ENCODE measurements at places on chromosomes 1 and 21.

DNA sequence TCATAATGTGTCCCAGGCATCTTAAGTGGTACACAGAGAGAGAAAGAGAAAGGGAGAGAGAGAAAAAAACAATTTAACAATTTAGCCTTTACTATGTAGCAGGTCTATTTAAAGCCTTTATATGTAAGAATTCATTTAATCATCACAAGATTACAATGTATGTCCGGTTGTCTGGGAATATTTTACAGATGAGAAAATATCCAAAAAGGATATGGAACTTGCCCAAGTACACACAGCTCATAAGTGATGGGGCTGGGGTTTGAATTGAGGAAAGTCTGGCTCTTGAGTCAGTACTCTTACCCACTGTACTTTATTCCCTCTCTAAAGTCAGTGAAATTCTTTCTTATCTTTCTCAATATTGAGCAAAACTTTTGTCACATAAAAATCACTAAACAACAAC is 104.6 kb downstream of the LYPLAL1 start:
- no peak for DNase-seq

DNA sequence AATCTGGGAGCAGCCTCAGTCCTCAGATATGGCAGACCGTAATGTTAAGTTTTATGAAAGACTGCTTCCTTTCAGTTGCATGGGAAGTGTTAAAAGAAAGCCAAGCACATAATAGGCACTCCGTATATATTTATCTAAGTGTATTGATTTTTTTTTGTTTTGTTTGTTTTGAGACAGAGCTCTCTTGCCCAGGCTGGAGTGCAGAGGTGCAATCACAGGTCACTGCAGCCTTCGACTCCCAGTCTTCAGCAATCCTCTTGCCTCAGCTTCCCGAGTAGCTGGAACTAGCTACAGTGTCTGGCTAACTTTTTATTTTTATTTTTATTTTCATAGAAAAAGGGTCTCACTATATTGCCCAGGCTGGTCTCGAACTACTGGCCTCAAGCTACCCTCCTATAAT is 341.8 kb downstream of the USH2A start:
- DNase-seq, result no peak

DNA sequence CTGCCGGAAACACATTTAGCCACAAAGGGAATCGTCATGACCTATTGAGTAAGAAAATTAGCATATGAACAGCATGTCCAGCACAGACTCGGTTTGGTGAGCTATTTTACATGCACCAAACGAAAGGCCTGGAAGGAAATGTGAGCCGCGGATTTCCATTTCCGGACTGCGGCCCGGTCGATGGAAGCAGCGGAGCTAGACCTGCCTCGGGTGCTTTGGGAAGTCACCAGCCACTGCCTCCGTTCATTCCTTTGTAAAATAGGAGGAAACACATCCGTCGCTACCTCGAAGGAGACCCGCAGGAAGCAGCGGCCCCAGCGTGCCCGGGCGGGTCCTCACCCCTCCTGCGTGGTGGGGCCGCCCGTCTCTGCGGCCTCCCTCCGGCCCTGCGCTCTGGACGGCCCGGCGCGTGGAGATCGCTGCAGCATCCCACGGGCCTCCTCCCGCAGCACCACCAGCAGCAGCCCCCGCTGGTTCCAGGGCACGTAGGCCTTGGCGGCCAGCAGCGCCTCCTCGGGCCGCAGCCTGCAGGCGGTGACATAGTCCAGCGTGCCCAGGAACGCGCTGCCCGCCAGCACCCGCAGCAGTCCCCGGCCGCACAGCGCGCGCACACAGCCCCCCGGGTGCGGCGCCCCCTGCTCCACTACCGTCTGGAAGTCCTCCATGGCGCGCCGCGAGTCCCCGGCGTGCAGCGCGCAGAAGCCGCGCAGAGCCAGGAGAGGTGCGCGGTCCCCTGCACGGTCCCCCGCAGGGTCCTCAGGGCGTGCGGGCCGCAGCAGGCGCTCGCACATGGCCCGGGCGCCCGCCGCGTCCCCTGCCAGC is 12.1 kb downstream of the TTC34 start:
- DNase-seq, result no peak

GRCh38 chr1:32351399-32352238 is 10.7 kb downstream of the FAM229A start:
- peak; percentile 96 for DNase-seq

GRCh38 chr1:150066838-150067183 is 765 bp upstream of the VPS45 start:
- DNase-seq, result peak; percentile 85

DNA sequence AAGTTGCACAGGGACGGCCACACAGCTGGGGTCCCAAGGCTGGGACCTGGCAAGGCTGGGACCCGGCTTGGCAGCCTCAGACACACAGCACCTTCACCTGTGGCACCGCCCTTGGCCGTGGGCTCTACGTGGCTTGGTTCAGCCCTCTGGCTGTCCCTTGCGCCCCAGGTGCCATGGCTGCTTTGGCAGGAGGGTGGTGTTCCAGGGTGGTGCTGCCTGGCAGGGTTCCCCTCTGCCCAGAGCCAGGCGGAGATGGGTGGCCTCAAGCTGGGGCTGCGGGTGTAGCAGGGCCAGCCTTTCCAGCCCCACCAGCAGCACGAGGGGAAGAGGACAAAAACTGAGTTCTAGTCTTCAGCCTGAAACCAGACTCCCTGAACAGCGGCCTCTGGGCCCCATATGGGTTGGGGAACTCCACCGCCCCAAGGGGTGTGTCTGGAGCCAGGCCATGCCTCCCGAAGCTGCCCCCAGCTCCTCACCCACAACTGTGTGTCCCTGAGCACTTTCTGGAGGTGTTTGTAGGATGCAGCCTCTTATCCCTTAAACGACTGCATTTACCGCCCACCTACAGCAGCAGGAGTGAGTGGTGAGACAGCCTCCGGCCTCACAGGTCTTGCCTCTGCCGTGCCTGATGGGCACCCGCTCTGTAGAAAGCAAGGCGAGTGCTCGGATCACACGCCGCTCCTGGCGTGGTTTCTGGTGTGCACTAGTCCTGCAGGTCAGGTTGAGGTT is 92.3 kb downstream of the PDE9A start:
- no peak for DNase-seq

GRCh38 chr1:19650416-19651140 is 6.5 kb downstream of the NBL1 start:
- no peak for DNase-seq

DNA sequence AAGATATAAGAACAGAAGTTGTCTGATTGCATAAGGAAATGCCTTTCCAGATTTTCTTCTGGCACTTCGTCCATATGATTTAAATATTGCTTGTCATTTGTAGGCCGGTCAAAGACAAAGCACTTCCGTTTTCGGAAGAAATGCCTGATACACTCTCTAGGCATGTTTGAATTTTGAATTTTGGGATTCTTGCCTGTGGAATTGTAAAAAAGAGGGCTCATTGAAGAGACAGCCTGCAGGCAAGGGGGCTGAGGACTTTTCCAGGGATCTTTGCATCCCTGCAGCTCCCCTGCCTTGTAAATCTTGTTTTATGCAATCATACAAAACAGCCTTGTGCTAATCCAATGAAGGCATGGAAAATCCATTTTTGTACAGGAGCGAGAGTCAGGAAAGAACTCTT is 7.4 kb downstream of the GBP4 start:
- no peak for DNase-seq

DNA sequence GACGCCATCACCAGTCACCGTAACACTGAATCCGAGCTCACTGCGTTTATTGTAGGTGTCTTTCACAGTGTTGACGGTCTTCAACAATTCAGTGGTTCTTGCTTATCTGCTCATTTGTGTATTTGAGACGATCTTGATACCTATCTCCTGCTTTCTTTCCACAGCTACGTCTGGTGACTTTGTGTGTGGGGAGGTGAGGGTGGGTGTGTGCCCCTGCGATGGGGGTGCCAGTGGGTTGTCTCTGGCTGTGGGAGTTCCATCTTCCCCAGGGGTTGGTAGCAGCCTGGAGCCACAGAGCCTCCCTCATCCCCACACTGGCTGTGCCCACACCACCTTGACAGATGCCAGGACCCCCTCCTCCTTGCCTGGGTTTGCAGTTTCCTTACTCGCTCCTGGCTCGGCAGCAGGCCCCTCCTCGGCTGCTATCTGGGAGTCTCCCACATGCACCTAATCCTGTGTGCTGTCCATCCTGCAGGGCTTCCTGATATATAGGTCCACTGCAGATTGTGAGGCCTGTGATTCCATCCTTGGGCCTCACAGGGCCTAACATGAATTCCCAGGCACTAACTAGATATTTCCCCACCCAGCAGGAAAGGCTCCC is 6.3 kb upstream of the PARP1 start:
- no peak for DNase-seq

DNA sequence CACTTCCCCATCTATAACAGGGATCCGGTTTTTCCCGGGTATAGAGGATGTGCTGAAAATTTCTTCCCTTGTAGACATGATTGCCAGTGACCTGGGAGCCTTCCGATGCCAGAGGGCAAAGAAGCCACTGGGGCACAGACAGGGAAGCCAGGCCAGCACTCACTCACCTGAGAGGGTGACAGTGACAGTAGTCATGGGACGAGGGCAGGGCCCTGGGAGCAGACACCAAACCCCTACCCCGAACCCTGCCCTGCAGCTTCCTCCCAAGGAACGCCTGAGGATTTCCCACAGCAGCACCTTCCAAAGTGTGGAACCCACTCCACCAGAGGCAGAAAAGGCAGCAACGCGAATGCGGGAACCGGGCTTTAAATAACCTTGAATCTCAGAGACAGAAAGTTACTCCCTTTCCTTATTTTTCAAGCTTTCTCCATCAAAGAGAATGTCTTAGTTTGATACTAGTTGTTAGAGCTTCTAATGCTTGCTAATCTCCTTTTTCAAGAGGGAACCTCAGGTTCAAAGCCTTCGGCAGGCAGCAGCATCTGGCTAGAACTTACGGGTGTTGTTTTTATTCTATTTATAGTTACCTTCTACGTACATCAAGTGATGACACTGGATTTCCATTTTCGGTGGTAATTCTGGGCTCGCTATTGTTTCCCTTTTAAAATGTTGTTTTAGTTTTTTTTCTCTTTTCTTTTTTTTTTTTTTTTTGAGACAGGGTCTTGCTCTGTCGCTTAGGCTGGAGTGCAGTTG is 2.8 kb downstream of the DDOST start:
- DNase-seq, result no peak

GRCh38 chr1:220552672-220553260 is 24.8 kb downstream of the MARK1 start:
- DNase-seq, result no peak

DNA sequence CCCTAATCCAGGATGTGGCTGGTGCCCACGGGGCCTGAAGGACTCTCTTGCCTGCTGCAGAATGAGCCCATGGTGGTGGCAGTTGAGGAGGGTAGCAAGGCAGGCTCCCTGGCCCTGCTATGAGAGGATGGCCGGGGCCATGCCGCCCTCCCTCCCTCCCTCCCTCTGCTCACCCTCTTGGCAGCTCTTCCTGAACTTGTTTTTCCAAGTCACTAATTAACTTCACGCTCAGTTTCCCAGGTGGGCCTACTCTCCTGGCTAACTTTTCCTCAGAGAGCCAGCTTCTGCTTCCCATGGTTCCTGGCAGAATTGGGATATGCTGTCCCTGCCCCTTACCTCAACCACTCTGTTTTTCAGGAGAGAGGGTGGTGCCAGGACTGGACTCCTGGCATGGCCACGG is 10.2 kb downstream of the KCNC4 start:
- DNase-seq, result no peak

DNA sequence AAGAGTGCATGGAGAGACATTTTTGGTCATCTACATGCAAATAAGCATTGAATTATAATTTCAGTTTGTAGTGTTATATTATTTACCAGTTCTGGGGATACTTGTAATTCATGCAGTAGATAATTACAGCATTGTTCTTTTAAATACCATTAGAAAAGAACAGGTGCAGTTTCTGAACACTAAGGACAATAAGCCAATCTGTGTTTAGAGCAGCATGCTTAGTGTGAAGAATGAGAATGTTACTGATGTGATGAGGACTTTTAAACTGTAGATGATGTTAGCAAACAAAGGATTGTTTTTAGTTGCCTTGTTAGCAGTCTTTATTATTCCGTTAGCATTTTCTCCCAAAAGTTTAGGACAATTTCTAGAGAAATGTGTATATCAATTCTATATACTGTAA is 348.3 kb downstream of the BRINP3 start:
- no peak for DNase-seq

DNA sequence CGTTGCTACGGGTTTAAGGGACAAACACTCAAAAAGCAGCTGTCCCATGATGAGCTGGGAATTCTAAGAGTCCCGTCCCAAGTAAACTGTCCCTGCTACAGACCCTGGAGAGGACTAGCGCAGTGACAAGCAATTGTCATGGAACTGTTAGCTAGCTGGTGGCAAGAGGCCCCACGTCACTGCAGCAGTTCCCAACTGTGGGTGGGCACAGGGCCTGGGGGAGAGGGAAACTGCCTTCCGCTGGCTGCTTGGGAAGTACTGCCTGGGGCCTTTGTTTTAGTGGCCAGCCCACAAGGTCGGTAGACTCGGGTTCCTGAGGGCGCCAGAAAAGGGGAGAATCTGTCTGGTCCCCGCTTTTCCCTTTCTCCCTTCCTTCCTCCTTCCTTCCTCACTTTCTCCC is 97.4 kb downstream of the LACTBL1 start:
- peak; percentile 63 for DNase-seq

DNA sequence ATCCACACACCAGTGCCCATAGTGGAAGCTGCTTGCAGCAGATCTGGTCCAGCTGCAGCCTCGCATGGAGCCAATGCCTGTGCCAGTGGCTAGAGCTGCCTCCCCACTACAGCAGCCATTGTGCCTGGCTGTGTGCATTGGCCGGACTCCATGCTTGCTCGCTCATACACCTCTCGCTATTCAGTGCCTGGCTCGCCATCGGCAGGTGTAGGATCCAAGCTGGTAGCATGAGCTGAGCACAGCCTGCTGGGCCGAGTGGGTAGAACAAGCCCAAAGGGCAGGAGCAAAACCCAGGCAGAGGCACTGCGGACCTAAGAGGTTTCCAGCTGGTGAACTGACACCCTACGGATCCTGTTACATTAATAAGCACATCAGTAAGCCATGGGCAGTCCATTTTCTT is 1184.1 kb downstream of the AMY1C start:
- DNase-seq, result no peak

DNA sequence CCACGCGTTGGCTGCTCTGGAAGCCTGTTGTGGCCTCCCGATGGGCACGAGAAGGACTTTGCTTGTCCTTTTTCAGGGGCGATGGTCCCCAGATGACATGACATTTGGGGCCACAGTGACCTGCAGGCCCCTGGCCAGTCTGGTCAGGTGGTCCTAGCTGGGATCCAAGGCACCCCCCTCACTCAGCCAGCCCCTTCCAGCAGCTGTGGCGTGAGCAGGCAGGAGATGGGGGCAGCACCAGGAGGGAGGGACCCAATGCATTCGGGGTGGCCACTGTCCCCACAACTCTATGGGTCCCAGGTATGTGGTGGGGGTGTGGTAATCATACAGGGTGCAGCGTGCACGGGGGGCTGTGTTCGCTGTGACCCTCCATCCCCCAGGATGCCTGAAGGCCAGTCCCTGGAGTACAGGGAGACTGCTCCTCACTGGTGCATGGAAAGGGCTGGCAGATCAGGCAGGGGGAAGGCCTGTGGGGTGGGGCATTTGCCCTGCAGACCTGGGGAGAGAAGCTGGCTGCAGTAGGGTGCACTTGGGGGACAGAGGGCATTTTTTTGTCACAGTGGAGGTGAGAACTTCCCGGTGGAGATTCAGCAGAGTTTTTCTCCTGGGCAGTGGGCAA is 31.7 kb downstream of the WNT3A start:
- no peak for DNase-seq

GRCh38 chr21:36747815-36748383 is 49.0 kb downstream of the SIM2 start:
- DNase-seq, result peak; percentile 89

All from ecto neural progenitor cell (in vitro differentiated cells).